Thoracic aorta (tissue), 2 donors: ENCODE measurements at places on chromosomes 1 and 21. TPM values are rescaled to one million over a fixed set of nuclear protein-coding genes. Genes with fewer than 3 reads are reported as not detected.
A peak's percentile ranks its signal among the peaks of the same experiment; 100 is the strongest.

- peaks cover 3% of the 10 kb centered on the region for H3K4me1 ChIP-seq
- peak; percentile 23 for DNase-seq
- H3K36me3 ChIP-seq: no peaks in the 10 kb centered on the region
- peak overlapping the region; percentile 16 for H3K4me3 ChIP-seq
- H3K27me3 ChIP-seq: no peaks in the 10 kb centered on the region
These were observed 32.2 kb downstream of the BATF3 start for GRCh38 chr1:212667223-212668139.

The KRTAP11-1 gene
- not detected for total RNA-seq

DNA sequence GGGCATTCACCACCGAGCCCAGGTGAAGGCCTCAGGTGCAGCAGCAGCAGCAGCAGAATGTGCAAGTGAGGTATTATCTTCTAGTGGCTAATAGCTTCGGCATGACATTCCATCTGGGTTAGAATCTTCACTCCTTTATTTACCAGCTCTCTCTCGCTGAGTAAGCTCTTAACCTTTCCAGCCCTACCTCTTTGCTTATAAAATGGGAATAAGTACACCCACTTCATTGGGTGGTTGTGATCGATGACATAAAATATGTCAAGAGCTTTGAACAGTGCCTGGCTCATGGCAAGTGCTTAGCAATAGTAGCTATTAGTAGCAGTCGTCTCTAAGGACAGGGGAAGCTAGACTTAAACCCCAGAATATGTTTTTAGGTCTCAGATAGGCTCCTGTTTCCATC is 149.5 kb downstream of the NOS1AP start:
- H3K4me1 ChIP-seq: peaks cover 18% of the 10 kb centered on the region
- DNase-seq: no peak
- H3K27ac ChIP-seq: no peak overlapping the region
- H3K4me3 ChIP-seq: no peak overlapping the region
- no peaks in the 10 kb centered on the region for H3K27me3 ChIP-seq
- no peaks in the 10 kb centered on the region for H3K36me3 ChIP-seq

DNA sequence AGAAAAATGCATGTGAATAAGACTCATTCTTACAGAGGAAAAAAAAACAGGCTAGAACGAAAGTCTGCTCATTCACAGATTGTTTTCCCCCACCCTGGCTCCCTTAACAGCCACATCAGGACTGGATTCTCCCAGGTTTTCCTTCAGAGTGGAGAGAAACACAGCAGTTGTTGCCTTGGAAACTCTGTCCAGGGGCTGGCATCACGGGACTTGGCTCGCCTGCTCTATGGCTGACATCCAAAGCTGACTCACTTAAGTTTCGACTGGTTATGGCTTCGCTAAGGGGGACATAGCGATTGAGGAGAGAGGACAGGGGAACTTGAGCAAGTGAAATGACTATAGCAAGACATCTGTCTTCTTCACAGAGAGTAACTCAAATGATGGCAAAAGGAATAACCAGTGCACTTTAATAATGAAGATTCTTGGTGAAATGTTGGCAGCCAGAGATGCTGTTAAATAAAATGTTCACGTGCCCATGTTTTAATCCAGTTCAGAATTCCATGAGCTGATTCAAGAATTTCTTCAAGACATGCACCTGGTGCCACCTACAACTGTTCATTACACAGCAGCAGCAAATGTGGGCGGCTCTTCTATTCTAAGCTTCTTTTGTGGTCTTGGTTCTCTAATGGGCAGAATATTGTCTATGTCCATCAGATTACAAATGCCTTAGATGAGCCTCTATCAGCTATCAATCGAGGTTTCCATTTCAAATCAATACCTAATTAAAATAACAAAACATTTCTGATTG is 21.8 kb downstream of the MIS18A start:
- H3K4me1 ChIP-seq: peaks cover 36% of the 10 kb centered on the region
- no peaks in the 10 kb centered on the region for H3K36me3 ChIP-seq
- peak overlapping the region; percentile 23 for H3K4me3 ChIP-seq
- DNase-seq: peak; percentile 59
- peak overlapping the region; percentile 46 for H3K27ac ChIP-seq

DNA sequence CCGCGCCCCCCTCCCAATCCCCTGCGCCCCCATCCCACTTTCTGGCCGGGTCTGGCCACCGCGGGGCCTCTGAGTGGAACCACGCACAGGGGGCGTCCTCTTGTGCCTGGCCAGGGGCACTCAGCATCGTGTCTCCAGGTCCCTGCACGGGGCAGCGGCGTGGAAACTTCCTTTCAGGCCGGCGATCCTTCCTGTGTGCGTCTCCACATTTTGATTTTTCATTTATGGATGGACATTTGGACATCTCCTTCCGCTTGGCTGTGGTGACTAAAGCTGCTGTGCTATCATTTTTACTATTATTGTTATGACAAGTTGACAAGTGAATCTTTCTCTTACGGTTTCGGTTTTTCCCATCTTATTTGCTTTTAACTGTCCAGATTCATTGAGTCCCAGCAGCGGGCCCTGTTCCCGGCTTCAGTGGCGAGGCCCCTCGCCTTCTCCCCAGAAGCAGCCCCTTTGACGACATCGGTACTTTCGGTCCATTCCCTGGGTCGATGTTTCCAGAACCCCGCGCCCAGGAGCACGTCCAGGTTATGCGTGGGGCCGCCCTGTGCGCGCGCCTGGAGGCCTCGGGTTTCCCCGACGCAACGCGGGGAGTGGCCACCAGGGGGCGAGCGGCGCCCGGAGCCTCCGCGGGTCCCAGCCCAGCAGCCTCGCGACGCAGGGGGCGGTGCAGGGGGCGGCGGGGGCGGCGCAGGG is 12.4 kb upstream of the SLC19A1 start:
- peak overlapping the region; percentile 47 for H3K27ac ChIP-seq
- no peaks in the 10 kb centered on the region for H3K27me3 ChIP-seq
- DNase-seq: no peak
- H3K4me3 ChIP-seq: peak overlapping the region; percentile 72
- no peaks in the 10 kb centered on the region for H3K4me1 ChIP-seq

DNA sequence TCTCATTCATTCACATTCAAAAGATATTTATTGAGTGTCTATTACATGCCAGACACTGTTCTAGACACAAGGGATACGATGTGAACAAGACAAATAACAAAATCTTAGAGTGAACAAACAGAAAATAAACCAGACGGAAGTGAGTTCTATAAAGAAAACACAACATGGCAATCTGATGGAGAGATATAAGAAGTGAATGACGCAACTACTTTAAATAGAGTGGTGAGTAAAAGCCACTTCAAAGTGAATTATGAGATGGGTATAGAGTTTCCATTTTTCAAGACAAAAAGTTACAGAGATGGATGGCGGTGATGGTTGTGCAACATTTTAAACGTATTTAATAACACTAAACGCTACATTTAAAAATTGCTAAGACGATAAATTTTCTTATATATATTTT is 75.4 kb downstream of the CEP170 start:
- no peak for DNase-seq
- H3K27ac ChIP-seq: no peak overlapping the region
- H3K4me3 ChIP-seq: no peak overlapping the region
- H3K36me3 ChIP-seq: no peaks in the 10 kb centered on the region

The AMIGO1 gene
- 7.8 TPM for total RNA-seq

The C8B gene
- total RNA-seq: not detected

- no peak for DNase-seq
- no peaks in the 10 kb centered on the region for H3K4me1 ChIP-seq
- no peak overlapping the region for H3K4me3 ChIP-seq
- no peaks in the 10 kb centered on the region for H3K27me3 ChIP-seq
These were observed 60.1 kb upstream of the FAM89A start for GRCh38 chr1:231099996-231100767.

- H3K4me1 ChIP-seq: no peaks in the 10 kb centered on the region
- DNase-seq: no peak
- H3K27me3 ChIP-seq: no peaks in the 10 kb centered on the region
- no peaks in the 10 kb centered on the region for H3K36me3 ChIP-seq
These were observed 43.8 kb downstream of the ACTA1 start for GRCh38 chr1:229390130-229390529.

The DMRTA2 gene
- 0.41 TPM for total RNA-seq

The KCNE2 gene
- total RNA-seq: not detected

DNA sequence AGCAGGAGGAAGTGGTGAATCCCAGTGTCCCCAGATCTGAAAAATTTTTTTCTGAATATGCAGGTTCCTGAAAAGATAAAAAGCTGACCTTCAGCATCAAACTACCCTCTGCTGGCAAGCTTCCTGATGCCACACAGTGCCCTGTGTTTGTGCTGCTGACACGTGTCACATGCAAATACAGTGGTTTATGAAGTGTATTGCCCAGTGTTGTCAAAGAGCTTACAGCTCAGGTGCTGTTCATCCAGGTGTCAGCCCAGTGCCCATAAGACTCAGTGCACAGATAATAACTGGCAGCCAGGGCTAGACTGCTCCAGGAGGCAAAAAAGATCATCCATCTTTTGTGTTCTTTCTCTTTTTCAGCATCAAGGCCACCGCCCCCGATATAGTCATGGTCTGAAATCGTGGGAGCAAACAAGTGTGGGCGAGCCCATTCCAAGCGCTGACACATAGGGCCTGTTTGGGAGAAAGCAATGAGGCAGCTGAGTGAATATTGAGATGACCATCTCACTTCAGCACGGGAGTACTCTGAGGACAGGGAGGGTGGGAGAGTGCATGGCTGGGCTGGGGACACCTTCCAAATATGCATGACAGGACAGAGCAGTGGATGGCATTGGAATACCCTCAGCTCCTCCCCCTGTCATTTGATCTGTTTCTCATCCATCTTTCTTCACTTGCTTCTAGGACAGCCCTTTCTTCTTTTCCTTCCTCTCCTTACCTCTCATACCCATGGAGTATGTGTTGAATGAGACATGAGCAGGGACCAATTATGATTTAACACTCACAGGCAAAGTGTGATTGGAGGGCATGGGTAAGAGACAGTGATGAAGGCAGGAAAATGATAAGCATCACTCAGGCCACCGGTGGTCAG is 6.4 kb upstream of the KCNK1 start:
- no peak for DNase-seq
- H3K4me3 ChIP-seq: no peak overlapping the region
- no peak overlapping the region for H3K27ac ChIP-seq

GRCh38 chr21:21097466-21097865 is 99.3 kb downstream of the NCAM2 start:
- H3K27ac ChIP-seq: no peak overlapping the region
- no peaks in the 10 kb centered on the region for H3K36me3 ChIP-seq
- H3K4me3 ChIP-seq: no peak overlapping the region
- no peak for DNase-seq

DNA sequence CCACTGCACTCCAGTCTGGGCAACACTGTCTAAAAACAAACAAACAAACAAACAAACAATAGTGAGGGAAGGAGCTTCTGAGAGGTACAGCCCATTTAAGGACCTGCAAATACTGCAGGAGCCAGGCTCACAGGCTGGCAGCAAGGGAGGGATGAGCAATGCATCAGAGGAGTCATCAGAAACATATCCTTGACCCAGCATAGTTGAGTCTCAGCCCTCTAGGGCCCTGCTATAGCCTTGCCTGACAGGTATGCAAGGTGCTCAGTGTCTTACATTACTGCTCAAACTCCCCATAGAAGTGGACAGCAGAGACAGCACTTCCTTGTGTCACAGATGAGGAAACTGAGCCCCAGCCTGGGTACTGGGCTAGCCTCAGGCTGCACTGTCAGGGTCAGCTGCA is 7.3 kb upstream of the TTC4 start:
- no peak overlapping the region for H3K27ac ChIP-seq
- H3K36me3 ChIP-seq: no peaks in the 10 kb centered on the region
- no peak overlapping the region for H3K4me3 ChIP-seq
- DNase-seq: no peak

GRCh38 chr1:202788800-202789199 is 19.4 kb downstream of the KDM5B start:
- no peaks in the 10 kb centered on the region for H3K36me3 ChIP-seq
- H3K27ac ChIP-seq: no peak overlapping the region
- H3K27me3 ChIP-seq: no peaks in the 10 kb centered on the region

The ADGRB2 gene
- total RNA-seq: 1.5 TPM

DNA sequence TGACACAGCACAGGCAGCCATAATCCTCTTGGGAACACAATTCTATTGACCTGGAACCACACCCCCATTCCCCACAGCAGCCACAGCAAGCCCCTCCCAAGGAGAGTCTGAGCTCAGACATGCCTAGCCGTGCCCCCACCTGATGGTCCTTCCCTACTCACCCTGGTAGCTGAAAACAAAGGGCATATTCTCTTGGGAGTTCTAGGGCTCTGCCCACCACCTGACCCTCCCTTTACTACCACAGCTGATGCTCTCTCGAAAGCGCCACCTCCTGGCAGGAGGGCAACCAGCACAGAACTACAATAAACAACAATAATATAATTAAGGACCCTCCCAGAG is 184.8 kb upstream of the COA6 start:
- no peak overlapping the region for H3K4me3 ChIP-seq
- H3K27ac ChIP-seq: no peak overlapping the region

The GABPB2 gene
- total RNA-seq: 33.0 TPM

The PLA2G2F gene
- not detected for total RNA-seq

- H3K4me1 ChIP-seq: no peaks in the 10 kb centered on the region
- H3K4me3 ChIP-seq: no peak overlapping the region
- H3K27ac ChIP-seq: no peak overlapping the region
- H3K27me3 ChIP-seq: no peaks in the 10 kb centered on the region
- no peak for DNase-seq
- no peaks in the 10 kb centered on the region for H3K36me3 ChIP-seq
These were observed 198.7 kb downstream of the NPHP4 start for GRCh38 chr1:5793516-5793915.

DNA sequence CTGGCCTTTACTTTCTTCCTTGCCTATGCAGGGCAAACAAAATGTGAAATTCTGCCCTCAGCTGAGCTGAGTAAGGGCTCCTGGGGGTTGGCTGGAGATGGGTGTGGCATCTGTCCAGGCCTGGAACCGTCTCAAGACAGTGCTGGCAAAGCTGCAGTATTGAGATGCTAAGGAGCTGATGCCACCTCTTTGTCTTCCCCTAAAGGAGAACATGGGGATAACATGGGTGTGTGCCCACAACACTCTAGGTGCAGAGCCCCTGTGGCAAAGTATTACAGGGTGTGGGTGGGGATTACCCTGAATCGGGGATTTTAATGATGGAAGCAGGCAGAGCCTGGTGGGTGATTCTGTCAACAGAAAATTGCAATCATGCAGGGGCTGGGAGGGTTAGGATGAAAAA is 2.5 kb upstream of the ST3GAL3 start:
- H3K4me1 ChIP-seq: peaks cover 4% of the 10 kb centered on the region
- H3K27ac ChIP-seq: no peak overlapping the region
- H3K4me3 ChIP-seq: no peak overlapping the region
- H3K36me3 ChIP-seq: peaks cover 34% of the 10 kb centered on the region

The FOXO6 gene
- total RNA-seq: not detected

The AGMAT gene
- total RNA-seq: not detected

GRCh38 chr1:227903614-227904501 is 43.9 kb downstream of the WNT9A start:
- no peaks in the 10 kb centered on the region for H3K36me3 ChIP-seq
- no peak for DNase-seq
- no peaks in the 10 kb centered on the region for H3K4me1 ChIP-seq

DNA sequence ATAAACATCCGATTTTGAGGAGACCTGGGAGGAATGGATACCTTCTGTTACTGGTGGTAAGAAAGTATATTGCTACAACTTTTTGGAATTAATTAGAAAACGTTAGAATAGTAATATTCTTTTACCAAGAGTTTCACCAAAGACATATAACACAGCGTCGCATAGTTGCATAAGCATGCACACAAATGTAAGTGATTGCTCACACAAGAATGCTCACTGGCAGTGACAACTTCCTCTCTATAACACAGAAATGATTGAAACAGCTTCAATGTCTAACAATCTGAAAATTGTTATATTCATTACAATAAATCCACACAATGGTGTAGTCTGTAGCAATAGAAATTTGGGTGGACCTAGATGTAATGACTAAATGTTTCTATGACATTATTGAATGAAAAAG is 998.6 kb downstream of the TTLL7 start:
- H3K4me3 ChIP-seq: no peak overlapping the region
- H3K27ac ChIP-seq: no peak overlapping the region
- DNase-seq: no peak
- no peaks in the 10 kb centered on the region for H3K4me1 ChIP-seq
